ENCODE measurements at places on chromosomes 1 and 21.

DNA sequence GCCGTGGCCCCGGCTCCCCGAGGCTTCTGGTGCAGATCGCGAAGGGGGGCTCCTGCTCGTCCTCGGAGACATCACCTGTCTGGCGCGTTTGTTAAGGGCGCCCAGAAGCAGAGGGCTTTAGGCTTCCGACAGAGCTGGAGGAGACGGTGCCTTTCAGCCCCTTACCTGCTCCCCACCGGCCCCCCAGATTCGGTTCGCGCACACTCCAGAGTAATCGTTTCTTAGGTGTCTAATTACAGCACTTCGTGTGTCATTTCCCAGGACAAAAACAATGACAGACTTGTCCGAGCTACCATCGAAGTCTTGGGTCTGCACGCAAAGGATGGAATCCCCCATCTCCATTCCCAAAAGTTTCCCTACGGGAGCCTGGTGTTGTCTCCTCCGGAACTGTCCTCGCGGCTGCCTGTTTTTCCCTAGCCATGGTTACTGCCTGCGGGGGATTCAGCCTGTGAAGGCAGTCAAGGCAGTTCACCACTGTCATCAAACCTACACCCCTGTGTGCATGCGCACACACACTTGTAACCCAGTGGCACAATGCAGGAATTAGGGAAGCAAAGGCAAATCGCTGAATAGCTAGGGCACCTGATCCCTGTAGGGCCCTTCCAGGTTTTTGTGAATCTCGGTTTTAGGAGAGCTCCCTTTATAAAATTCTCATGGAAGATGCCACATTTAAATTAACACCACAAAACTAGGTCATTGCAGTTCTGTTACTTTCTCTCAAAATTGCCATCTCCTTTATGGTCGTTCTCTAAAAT lies 738 bp upstream of the CDC42BPA start:
- DNase-seq = no peak

GRCh38 chr1:38029685-38030511 lies 16.7 kb downstream of the POU3F1 start:
- DNase-seq = peak; percentile 85

GRCh38 chr1:3192825-3193224 lies 123.8 kb downstream of the PRDM16 start:
- DNase-seq = no peak

DNA sequence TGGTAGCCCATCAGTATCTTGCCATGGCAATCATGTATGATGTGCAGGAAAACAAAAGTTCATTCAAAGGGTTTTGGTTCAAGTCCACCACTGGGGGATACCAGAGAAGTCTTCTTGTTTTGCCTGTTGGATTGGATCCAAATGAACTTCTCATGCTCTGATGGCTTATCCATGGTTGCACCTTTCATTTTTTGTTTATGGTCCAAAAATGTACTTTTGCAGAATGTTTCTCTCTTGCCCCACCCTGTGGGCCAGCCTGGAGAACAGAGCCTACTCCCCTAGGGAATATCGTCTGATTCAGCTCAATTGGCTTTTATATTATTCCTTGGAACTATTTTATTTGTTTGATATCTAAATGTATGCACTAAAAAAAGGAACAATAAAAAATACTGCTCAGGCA lies 20.1 kb upstream of the CLCA1 start:
- no peak for DNase-seq

GRCh38 chr21:22961258-22961657 lies 1963.0 kb downstream of the NCAM2 start:
- DNase-seq = no peak

DNA sequence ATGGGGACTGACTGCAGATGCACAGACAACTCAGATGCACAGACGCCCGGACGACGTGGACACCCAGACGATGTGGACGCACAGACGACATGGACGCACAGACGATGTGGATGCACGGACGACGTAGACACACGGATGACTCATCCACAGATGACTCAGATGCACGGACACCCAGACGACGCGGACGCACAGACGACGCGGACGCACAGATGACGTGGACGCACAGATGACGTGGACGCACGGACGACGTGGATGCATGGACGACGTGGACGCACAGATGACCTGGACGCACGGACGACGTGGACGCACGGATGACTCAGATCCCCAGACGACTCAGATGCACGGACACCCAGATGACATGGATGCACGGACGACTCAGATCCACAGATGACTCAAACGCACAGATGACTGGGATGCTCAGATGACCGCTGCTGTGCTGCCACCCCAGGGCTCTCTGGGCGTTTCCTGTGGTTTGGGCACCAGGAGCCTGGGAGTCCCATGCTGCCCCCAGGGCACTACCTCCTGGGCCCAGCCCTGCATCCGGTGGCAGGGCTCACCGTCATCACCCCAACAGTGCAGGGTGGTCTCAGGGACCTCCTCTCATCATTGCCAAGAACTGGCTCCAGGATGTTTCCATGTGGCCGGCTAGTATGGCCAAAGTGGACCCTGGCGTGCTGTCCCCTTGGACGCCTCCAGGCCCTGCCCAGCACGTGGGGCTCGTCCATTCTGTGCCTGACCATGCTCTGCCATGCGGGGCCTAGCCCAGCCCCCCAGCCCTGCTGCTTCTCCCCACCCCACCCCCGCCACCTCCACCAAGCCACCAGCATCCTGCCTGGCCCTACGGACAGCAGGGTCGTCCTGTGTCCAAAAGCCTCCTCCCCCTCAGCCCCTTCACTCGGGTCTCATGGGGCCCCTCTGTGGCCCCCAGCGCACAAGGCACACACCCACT lies 14.0 kb downstream of the FAAP20 start:
- no peak for DNase-seq

DNA sequence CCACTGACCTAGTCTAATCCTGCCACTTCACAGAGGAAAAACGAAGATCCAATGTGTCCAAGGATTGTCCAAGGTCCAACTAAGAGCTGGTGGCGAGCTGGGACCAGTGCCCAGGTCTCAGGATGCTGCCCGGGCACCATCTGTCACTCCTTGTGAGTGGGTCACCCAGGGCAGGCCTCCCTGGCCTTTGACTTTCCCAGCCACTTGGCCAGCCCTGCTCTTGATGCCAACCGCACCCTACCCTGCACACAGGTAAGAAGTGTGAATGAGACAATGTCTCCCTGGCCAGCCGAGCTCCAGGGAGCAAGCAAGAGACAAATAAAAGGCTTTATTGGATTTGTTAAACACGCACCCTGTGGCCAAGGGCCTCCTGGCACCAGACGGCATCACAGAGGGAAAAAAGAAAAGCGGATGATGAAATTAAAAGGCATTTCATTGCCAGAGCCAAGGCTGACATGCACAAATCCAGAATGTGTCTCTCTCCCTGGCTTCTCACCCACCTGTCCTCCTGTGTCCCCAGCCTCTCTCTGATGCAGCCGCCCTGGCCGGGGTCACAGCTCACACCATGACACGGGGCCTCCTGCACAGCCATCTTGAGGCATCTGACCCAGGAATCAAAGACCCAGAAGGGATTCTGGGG lies 72.8 kb downstream of the CAMK2N1 start:
- DNase-seq = no peak
